COLO829 (cell line): ENCODE measurements at places on chromosomes 3 and 15.

- DNase-seq, result peak; percentile 63
Measured at GRCh38 chr3:126895178-126896066, 87.5 kb upstream of the PLXNA1 start.

GRCh38 chr15:64333516-64333915 lies 22.5 kb downstream of the CSNK1G1 start:
- DNase-seq, result no peak

DNA sequence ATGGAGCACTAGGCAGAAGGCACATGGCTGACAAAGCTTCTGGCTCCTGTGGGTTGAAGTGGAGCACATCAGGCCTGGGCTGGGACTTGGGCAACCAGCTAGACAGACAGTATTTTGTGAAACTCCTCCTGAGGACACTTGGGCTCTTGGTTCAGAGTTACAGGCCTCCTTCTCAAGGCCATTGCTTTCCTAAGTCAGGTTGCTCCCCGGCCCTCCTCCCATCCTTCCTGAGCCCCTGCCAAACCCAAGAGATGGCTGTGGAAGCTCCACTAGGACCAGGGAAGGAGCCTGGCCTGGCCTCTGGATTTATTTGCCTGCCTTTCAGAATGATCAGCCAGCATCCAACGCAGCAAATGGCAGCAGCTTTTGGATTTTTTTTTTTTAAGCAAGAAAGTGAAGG lies 56.3 kb downstream of the MAGEF1 start:
- no peak for DNase-seq

DNA sequence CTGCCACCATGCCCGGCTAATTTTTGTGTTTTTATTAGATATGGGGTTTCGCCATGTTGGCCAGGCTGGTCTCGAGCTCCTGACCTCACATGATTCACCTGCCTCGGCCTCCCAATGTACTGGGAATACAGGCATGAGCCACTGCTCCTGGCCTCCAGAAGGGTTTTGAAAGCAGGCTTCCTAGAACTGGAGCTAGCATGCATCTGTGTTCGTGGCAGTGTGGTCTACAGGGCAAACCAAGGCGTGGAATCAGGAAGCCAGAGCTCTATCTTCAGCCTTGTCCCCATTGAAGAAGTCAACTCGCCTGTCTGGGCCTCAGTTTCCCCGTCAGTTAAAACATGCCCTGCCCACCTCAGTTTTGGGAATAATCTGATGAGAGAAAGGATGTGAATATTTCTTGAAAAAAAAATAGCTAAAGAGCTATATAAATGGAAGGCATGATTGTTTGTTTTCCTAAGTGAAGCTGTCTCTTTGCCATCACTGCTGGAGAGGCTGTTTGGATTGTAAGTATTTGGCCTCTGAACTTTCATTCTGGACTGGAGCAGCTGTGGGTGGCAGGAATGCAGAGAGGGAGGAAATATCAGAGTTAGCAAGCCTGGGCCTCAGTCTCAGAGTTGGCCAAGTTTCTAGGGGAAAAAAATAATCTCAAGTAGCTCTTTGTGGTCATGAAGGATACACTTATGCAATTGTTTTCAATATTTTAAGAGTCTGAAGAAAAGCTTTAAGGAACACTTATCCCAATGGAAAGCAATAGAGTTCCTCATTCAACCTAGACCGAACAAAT lies 36.5 kb upstream of the UACA start:
- peak; percentile 40 for DNase-seq

- DNase-seq, result no peak
Measured at GRCh38 chr3:189132839-189133238, 38.9 kb upstream of the TPRG1 start.

DNA sequence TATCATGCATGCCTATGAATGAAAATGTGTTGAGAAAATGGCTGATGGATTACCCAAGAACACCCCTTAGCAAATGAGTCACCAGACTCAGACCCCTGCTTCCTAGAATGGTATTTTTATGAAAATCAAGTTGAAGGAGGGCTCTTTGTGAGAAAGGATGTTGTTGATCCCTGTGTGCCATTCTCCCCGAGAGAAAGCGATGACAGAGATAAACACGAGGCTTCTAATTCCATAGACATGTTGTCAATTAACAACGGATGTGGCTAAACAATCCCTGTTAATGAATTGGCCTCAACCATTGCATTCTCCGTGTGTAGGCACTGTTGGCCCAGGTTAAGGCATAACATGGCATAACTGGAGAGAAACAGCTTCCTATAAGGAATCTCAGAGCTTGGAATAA lies 5.8 kb upstream of the OXTR start:
- no peak for DNase-seq

GRCh38 chr3:196194542-196194915 lies 16.7 kb downstream of the ZDHHC19 start:
- DNase-seq, result no peak

- DNase-seq, result no peak
Measured at GRCh38 chr15:81152339-81152738, 18.3 kb downstream of the CFAP161 start.

DNA sequence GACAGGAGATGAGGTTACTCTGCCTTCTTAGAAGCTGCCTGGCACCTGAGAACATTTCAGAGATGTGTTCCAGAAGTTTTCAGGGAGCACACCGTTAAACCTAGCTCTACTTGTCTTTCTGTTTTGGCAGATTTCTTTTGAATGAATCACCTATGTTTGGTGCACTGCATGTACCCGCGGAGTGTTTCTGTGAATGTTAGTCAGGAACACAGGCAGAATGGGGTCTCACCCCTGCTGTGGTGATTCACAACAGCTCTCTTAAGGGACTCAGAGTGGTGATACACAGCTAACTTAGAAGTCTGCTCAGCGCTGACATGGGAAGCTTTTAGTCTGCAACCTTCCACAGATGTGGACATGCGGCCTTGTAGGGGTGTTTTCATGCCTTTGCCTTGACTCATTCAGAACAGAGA lies 24.0 kb downstream of the TSEN2 start:
- DNase-seq, result no peak

DNA sequence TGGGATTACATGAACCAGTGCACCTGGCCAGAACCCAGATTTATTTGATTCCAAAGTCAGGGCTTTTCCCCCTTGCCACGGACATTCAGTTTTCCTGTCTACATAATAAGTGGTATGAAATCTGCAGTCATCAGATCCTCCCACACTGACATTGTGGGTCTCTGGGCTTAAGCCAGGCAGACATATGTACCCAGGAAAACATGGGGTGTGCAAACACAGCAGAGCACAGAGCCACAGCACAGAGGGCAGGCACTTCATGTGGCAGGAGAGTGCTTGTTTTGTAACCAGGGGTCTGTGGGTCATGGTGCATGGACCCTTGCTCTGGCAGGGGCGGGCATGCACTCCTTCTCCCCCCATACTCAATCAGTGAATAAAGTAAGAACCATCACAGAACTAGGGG lies 6.1 kb upstream of the ABTB1 start:
- DNase-seq, result no peak

DNA sequence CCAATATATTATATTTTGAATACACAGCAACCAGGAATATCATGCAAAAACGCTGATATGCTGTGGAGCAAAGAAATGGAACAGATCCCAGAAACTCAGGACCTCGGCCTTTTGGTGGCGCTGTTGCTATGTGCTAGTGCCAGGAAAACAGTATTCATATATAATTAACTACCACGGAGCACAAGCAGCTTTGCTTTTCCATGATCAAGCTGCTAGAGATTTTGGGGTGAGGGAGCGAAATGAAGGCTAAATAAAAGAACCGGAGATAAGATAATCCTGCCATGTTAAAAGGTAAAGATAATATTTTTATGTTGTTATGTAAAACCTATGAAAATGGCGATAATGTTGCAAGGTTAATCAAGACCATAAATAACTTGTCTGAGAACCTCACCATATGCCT lies 157.7 kb upstream of the FAM3D start:
- peak; percentile 72 for DNase-seq

DNA sequence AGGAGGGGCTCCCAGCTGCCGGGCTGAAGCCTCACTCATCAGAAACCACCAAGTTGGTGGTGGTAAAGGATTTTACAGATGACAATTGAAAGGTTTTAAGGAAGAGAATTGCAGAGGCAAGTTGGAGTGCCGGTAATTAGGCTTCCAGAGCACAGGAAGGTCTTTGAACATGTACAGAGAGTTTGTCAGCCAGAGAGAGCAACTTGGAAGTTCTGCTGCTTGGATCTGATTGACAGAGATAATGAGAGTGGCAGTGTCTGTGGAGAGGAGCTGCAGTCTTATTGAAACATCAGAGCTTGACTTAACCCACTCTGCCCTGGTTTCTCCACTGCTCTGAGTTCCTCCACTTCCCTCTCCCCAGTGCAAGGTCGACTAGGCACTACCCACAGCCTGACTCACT lies 448.6 kb downstream of the EPHB1 start:
- no peak for DNase-seq

- DNase-seq, result no peak
Measured at GRCh38 chr15:85752124-85752475, 42.6 kb downstream of the KLHL25 start.

GRCh38 chr3:81838457-81838856 lies 77.0 kb upstream of the GBE1 start:
- no peak for DNase-seq

- no peak for DNase-seq
Measured at GRCh38 chr3:175146258-175146657, 287.1 kb downstream of the NAALADL2 start.

- DNase-seq, result no peak
Measured at GRCh38 chr3:22371036-22371435, 620.0 kb upstream of the ZNF385D start.

GRCh38 chr15:54659646-54660045 lies 537.1 kb downstream of the RSL24D1 start:
- DNase-seq, result no peak

GRCh38 chr3:69385123-69385722 lies 665 bp downstream of the FRMD4B start:
- DNase-seq, result no peak

GRCh38 chr3:123652342-123652984 lies 67.6 kb upstream of the HACD2 start:
- peak; percentile 88 for DNase-seq

DNA sequence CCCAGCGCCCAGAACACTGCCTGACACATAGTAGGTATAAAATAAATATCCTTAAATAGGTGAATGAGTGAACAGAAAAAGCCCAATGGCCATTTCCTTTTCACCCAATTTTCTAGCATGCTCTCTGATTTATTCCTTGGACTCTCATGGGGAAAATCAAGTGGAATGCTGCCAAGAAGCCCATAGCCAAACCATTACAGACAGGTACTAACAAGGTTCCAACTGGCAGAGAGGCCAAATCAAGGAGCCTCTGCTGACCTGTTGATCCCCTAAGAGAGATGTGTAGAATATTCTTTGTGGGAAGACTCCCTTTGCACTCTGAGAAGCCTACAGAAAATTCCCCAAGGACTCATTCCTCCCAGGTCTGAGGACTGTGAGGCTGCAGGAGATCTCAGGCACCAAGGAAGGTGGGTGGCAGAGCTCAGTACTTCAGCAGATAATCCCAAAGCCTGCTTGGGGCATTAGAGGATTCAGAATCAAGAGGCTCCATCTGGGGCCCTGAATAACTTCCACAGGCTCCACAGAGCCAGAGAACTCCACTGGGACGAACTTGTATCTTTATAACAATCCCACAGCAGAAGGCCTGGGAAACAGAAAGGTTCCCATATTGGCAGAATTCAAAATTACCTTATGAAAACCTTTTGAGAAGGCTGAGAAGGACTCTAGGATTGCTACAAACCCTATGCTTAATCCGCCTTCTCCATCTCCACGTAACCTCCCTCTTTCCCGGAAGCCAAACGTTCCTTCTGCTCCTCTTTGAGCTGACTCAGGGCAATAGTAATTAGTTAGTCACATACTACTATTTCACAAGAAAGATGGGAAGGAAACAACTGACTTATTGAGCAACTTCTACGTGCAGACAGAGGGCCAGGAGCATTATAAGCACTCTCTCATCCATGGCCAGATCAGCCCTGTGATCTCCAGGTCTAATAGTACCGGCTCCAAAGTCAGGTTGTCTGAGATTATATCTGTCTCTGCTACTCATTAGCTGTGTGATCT lies 34.5 kb downstream of the PRICKLE2 start:
- peak; percentile 60 for DNase-seq

GRCh38 chr15:67827562-67828277 lies 2.4 kb downstream of the SKOR1 start:
- DNase-seq, result no peak

- no peak for DNase-seq
Measured at GRCh38 chr3:167733961-167734497, 663 bp downstream of the PDCD10 start.

- no peak for DNase-seq
Measured at GRCh38 chr3:188752850-188753249, 418.9 kb upstream of the TPRG1 start.

GRCh38 chr3:106036696-106037095 lies 167.9 kb upstream of the CBLB start:
- no peak for DNase-seq

- no peak for DNase-seq
Measured at GRCh38 chr3:141878326-141878725, 1.9 kb downstream of the ATP1B3 start.
